ENCODE measurements at places on chromosomes 1 and 21.

GRCh38 chr1:93015590-93015989 lies 54.3 kb upstream of the DIPK1A start:
- DNase-seq = no peak

GRCh38 chr1:177273141-177273540 lies 102.4 kb downstream of the BRINP2 start:
- DNase-seq = no peak

DNA sequence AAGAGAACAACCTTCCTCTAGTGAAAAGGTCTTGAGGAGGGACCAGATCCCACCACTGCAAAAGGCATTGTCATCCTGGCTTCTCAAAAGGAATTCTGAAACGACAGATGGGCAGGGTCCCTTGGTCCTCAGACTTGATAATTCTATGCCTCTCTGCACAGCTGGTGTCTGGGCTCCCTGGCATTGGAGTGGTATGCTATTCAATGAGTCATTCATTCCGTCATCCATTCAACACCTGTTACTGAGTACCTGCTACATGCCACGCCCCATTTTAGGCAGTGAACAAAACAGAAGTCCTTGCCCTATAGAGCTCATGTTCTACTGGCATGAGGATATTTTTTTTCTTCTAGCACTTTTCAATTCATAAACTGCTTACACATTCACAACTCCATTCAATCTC lies 45.8 kb upstream of the HMGB4 start:
- no peak for DNase-seq

- DNase-seq = no peak
Measured at GRCh38 chr1:214316593-214316992, 35.6 kb downstream of the SMYD2 start.

DNA sequence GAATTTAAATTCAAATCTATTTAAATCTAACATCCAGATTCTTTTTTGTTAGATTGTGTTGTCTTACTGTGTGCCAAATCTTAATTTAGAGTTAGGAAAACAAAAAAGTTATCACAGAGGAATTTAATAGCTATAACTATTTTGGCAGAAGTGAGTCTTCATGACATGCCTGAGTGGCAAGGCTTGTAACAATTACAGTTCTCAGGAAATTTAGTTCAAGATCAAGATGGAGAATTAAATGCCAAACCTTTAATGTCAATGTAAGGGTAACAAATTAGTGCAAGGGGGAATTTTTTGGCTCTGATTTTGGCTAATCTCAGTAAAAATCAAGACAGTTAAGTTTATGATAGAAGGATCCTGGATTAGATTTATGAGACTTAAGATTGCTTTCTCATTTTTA lies 58.4 kb downstream of the GDAP2 start:
- no peak for DNase-seq

- no peak for DNase-seq
Measured at GRCh38 chr1:17232759-17233661, 15.9 kb upstream of the PADI3 start.

DNA sequence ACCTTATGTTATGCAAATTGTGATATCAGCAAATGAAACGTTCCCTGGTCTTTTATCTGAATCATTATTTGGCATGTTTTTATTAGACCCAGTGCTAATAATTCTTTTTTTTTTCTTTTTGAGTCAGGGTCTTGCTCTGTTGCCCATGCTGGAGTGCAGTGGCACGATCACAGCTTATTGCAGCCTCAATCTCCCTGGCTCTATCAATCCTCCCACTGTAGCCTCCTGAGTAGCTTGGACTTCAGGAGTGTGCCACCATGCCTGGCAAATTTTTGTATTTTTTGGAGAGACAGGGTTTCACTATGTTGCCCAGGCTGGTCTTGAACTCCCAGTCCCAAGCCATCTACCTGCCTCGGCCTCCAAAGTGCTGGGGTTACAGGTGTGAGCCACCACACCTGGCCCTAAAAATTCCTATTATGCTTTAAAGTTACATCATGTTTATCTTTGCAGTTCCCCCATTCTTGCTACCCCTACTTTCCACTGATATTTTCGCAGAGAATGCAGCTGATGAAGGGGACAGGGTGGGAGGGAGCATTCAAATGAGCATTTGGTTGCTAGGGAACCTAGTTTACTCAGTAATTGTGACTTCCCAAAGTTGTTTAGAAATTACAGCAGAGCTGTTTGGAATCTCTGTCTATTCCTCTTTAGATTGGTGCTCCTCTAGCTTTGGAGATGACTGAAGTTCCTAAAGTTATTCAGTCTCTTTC lies 18.4 kb downstream of the C1orf21 start:
- no peak for DNase-seq

GRCh38 chr21:41488080-41488479 lies 19.9 kb downstream of the TMPRSS2 start:
- DNase-seq = no peak

GRCh38 chr21:37564924-37565529 lies 198.5 kb downstream of the DYRK1A start:
- DNase-seq = no peak

GRCh38 chr1:187234706-187235105 lies 406.0 kb downstream of the PLA2G4A start:
- no peak for DNase-seq

GRCh38 chr1:201715351-201715750 lies 113.6 kb upstream of the IPO9 start:
- no peak for DNase-seq

DNA sequence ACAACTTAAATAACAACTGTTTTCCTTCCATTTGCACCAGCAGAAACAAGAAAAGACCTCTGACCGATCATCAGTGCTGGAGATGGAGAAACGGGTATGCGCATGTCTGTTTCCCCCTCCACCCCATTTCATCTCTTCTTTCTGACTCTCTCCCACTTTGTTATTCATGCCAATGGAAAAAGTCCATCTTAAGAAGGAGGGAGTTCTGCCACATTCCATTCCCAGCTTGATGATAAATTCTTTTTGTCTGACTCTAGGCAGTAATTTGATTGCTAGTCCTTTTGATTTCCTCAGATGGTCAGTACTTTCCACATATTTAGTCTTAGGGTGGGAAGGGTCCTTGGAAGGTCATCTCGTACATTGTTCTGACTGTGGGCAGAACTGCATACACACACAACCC lies 142.5 kb downstream of the SYT2 start:
- DNase-seq = no peak

DNA sequence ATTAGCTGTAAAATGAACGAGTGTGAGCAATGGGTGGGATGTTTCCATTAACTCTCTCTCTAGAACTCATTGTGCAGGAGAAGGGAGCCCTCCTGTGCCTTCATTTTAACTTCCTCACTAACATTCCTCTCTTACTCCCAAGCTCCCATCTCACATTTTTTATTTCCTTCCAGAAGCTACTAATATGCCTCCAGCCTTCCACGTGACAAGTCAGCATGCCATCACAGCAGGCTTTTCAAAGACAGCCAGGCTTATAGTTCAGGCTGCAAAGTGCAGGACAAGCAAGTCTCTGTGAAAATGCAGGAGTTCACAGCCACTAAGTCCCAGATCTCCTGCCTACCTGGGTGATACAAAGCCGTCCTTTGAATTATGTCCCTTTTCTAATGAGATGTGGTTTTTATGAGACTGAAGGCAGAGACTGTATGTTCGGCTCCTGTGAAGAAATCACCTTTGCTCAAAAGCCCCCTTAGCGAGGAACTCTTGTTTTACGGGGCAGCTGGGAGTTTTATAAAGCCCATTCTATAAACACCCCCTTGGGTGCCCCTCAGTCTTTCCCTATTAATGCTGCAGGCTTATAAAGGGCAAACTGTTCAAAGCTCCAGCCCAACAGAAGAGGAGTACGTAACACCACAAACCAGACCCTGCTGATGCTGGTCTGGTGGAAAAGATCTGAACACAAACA lies 14.8 kb upstream of the ANGPTL7 start:
- DNase-seq = no peak

GRCh38 chr1:99496067-99496466 lies 149.8 kb upstream of the PALMD start:
- no peak for DNase-seq

- no peak for DNase-seq
Measured at GRCh38 chr1:213570487-213570886, 417.3 kb upstream of the PROX1 start.

- DNase-seq = no peak
Measured at GRCh38 chr1:229410692-229411433, 23.0 kb downstream of the ACTA1 start.

GRCh38 chr1:28037206-28037605 lies 51.2 kb downstream of the EYA3 start:
- DNase-seq = no peak

DNA sequence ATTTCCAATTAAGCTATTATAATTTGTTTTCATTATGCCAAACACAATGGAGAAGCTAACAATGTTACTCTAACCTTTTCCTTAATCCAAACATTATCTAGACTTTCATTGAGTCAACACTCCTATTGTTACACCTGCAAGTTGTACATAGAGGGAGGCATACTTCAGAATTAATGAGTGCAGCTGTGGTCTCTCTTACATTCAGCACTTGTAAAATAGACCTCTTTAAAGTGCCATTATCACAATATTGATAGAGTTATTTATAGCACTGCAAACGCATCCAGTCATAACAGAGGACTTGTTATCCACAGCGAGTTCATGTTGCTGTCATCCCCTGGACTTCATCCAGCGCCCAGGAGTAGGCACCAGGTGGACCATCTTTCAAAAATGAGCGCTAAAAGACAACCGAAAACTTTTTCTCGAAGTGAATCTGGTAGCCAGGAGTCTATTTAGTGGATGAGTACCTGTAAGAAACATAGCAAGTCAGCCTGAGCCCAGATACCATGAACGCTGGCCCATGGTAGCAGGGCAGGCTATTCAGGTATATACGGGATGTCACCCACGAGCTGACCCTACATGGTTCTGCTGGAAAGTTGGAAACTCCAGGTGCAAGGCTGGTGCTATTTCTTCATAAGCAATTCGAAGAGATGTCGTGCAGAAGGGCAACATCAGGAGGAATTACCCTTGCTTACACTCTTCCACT lies 70.6 kb upstream of the NFIA start:
- DNase-seq = no peak

DNA sequence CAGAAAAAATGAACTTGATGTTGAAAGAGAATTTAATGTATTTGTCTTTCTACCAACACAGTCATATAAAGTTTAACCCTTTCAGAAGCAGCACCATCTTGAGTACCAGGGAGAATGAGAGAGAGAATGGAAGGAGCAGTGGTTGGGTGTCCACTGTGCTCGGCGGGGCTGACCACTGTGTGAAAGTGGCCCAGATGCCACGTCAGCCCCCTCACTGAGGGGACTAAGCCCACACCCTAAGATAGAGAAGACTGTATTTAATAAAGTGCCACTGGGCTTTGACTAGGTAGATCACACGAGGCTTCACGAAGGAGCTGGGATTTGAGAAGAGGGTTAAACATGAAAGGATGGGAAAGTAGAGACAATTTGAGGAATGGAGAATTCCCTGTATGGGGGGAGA lies 31.2 kb downstream of the BATF3 start:
- DNase-seq = no peak

GRCh38 chr1:119740896-119741780 lies 27.6 kb downstream of the HMGCS2 start:
- DNase-seq = no peak

Data from activated gamma-delta T cell treated with anti-CD3 and anti-CD28 coated beads, Interleukin-2, amount 50 U/mL, for 16 hours (primary cell).